ENCODE measurements at places on chromosomes 11 and 22.
A peak's percentile ranks its signal among the peaks of the same experiment; 100 is the strongest.

GRCh38 chr11:90323289-90323688, 100.4 kb upstream of the CHORDC1 start:
- no peak for DNase-seq

GRCh38 chr11:36431429-36432092, 78.5 kb downstream of the TRAF6 start:
- peak; percentile 45 for DNase-seq

DNA sequence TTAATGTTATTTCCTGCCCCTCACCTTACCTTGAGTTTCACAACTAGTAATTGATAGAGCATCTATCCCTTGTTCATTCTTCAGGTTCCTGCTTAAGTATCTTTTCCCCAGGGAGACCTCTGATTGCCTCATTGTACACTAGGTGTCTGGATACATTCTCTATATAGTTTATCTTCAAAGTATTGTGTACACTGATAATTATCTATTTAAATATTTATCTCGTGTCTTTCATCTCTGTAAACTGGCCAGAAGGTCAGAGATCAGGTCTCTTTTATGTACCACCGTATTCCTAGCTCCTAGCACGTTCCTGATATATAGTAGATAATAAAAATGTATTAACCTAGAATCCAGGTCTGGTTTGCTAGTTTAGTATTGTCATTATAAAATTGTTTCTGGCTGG, 6.4 kb downstream of the TMEM126B start:
- no peak for DNase-seq

- DNase-seq = no peak
Measured at GRCh38 chr11:6620636-6621035, 1.4 kb upstream of the TPP1 start.

GRCh38 chr22:36337365-36338130, 50.2 kb downstream of the MYH9 start:
- DNase-seq = no peak

- DNase-seq = no peak
Measured at GRCh38 chr11:12455938-12456337, 78.6 kb downstream of the PARVA start.

DNA sequence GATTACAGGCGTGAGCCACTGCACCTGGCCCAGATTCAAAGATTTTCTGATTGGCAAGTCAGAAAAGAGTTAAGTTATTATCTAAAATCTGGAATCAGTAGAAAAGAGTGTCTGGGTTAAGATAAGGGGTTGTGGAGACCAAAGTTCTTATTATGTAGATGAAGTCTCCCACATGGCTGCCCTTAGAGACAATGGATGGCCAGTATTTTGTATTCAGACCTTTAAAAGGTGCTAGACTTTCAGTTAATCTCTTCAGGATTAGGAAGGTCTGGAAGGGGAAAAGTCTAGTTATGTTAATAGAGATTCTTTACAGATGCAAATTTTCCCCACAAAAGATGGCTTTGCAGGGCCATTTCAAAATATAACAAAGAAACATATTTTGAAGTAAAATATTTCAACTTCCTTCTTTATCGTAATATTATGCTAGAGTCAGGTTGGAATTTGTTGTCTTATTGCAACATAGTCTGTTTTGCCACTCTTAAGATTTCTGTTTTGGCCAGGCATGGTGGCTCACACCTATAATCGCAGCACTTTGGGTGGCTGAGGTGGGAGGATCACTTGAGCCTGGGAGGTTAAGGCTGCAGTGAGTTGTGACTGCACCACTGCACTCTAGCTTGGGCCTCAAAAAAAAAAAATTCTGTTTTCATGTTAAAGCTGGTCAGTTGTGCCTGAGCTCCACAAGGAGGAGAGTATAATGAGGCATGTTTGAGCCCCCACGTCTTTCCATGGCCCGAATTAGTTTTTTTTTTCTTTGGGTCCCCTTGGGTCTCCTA, 14.0 kb downstream of the GRAMD1B start:
- no peak for DNase-seq

GRCh38 chr22:42889304-42889703, 32.2 kb upstream of the ARFGAP3 start:
- no peak for DNase-seq

DNA sequence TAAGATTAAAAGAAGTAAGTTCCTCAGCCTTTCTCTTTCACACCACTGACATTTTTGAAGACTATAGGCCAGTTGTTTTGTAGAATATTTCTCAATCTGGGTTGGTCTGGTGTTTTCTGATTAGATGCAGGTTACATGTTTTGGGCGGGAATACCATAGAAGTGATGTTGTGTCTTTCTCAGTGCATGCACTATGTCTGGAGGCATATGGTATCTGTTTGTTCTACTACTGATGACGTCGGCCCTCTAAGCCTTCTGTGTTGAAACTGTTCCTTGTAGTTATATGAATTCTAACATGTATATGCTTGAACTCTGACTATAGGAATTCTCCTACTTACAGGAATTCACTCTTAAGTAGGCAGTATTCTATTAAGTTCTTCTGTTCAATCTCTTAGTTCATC, 21.6 kb downstream of the ZFTA start:
- DNase-seq = no peak

DNA sequence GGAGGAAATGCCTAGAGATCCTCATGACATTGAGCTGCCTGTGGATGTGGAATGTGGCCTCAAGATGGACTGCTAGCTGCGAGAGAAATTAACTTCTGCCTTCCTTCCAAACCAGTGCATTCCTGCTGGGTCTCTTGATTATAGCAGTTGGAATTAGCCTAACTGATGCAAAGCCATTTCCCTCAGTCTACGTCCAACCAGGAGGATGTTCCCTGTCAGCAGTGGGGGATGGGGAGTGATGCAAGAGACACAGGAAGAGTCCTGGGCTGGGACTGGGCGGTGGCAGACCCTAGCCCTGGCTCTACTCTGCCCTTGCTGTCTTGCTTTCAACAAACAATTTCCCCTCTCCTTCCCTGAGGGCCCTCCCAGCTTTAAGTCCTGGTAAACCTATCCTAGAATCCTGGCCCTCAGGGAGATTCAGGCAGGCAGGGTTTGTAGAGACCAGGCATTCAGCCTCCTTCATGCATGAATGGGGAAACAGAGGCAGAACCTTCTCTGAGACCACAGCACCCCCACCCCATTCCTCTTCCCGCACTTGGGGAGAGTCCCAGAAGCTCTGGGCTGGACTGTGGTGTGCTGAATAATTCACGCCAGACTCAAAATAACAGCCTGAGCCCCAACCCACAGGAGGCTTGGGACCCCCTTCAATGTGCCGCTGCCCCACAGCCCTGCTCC, 17.0 kb downstream of the C11orf96 start:
- no peak for DNase-seq

DNA sequence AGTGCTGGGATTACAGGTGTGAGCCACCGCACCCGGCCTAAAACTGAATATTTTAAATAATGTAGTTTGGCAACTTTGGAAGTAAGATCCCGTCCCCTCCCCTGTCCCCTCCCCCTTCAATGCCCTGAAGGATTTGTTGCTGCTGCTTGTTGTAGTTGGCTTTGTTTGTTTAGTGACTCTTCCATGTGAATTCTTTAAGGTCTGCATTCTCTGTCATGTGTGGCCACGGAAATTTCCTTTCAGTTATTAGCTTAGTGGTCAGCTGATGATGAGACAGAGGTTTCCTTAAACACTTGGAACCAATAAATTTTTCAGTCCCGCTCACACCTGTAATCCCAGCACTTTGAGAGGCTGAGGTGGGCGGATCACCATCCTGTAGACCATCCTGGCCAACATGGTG, 109.9 kb downstream of the MPPED1 start:
- DNase-seq = no peak

DNA sequence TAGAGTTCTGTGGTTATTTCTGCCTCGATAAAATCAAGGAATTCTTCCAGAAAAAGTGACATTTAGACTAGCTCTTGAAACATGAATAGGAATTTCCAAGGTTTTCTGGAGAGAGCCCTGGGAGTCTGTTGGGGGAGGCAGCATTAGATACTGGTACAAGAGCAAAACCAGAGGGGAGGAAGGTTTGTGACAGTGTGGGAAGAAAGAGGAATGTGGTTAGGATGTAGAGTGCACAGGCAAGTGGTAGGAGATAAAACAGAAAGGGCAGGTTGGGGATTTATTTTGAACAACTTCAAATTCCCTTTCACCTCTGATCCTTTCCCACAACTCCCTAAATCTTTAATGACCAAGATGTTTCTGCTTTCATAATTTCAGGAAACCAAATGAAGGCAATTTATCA, 588.4 kb downstream of the METTL15 start:
- DNase-seq = no peak

GRCh38 chr11:125923012-125923579, 18.8 kb downstream of the DDX25 start:
- peak; percentile 59 for DNase-seq

DNA sequence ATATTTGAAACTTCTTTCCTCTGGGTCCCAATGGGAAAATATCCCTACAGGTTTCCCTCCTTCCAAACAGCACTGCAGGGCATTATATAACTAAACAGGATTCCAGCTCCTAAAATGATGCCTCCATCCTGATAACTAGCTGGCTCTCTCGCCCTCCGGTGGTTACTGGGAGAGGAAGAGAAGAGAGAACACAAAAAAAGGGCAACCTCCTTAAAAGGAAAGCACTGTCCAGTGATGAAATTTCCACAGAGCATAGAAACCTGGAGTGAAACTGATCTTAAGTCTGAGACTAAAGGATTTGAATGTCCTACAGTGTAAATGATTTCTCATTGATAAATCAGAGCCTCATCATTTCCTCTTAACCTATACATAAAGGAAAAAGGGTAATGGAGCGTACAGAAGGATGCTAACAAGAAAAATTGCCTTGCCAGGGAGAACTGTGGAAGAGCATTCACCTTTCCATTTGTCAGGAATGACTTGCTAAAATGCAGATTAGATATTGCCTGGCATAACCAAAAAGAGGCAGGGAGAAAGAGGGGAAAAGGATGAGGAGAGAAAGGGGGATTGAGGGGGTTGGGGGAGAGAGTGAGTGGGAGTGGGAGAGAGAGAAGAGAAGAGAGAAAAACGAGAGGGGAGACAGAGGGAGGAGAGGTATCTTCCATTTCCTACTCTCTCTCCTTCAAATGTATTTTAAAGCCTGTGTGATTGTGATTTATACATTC, 121.3 kb downstream of the APOL5 start:
- DNase-seq = no peak

- DNase-seq = no peak
Measured at GRCh38 chr22:18109410-18110193, 1.0 kb upstream of the TUBA8 start.

GRCh38 chr11:2576549-2576948, 123.2 kb downstream of the KCNQ1OT1 start:
- no peak for DNase-seq

DNA sequence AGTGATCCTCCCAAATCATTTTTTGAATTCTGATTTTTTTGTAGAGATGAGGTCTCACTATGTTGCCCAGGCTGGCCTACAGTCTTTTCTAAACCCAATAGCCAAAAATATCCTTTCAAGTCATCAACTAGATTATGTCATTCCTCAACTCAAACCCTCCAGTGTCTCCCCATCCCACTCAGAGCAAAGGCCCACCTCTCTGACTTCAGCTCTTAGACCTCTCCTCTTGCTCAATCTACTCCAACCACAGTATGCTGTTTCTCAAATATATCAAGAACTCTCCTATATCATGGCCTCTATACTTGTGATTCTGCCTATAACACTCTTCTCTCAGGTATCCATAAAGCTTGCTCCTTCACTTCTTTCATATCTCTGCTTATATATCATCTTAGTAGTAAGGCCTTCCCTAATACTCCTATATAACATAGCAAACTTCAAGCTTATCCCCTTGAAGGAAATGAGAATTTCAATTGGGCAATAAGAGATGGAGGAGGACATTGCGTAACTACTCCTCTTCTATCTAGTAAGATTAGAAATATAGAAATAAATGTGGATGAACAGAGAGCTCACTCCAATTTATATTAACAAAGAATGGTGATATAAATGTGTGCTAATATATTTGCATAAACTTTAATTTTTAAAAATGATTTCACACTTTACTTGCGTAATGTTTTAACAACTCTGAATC, 24.5 kb downstream of the DLG2 start:
- no peak for DNase-seq

- no peak for DNase-seq
Measured at GRCh38 chr22:35882211-35883030, 146.2 kb downstream of the RBFOX2 start.

GRCh38 chr11:19660076-19660475, 52.6 kb upstream of the NAV2 start:
- DNase-seq = no peak

DNA sequence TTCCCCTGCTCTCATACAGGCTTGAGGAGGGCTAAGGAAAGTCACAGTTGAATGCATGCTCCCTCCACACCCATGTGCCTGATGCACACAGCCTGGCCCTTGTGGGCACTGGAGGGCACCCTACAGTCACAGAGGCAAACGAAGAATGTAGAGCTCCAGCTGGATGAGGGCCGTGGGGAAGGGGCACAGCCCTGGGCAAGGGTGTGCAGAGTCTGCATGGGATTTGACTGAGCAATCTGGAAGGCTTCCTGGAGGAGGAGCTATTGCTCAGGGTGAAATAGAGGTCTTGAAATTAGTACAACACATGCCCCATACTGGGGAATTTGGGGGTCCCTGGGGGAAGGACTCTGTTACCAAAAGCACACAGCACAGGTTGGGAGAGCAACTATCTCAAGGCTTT, 64.0 kb downstream of the KCNQ1 start:
- DNase-seq = peak; percentile 7

GRCh38 chr11:113119966-113120736, 158.9 kb downstream of the NCAM1 start:
- DNase-seq = no peak

- no peak for DNase-seq
Measured at GRCh38 chr11:70142221-70142875, 60.7 kb upstream of the FADD start.

DNA sequence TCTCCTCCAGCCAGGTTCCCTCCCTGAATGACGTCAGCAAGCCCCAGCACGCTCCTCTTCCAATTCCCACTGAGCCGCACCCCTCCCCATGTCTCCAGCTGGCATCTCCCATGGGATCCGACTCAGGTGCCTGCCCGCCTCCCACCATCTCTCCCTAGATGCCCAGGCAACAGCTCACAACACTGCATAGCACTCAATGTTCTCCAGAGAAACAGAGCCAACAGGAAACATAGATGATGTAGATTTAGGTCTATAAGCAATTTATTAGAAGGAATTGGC, 532.3 kb downstream of the BRD1 start:
- DNase-seq = no peak

- DNase-seq = peak; percentile 56
Measured at GRCh38 chr11:67732045-67732787, 57.8 kb upstream of the ALDH3B2 start.

Measured in activated T-cell treated with anti-CD3 and anti-CD28 coated beads, Interleukin-2, amount 50 U/mL, for 24 hours (primary cell).